ENCODE measurements at places on chromosomes 7 and 10.

DNA sequence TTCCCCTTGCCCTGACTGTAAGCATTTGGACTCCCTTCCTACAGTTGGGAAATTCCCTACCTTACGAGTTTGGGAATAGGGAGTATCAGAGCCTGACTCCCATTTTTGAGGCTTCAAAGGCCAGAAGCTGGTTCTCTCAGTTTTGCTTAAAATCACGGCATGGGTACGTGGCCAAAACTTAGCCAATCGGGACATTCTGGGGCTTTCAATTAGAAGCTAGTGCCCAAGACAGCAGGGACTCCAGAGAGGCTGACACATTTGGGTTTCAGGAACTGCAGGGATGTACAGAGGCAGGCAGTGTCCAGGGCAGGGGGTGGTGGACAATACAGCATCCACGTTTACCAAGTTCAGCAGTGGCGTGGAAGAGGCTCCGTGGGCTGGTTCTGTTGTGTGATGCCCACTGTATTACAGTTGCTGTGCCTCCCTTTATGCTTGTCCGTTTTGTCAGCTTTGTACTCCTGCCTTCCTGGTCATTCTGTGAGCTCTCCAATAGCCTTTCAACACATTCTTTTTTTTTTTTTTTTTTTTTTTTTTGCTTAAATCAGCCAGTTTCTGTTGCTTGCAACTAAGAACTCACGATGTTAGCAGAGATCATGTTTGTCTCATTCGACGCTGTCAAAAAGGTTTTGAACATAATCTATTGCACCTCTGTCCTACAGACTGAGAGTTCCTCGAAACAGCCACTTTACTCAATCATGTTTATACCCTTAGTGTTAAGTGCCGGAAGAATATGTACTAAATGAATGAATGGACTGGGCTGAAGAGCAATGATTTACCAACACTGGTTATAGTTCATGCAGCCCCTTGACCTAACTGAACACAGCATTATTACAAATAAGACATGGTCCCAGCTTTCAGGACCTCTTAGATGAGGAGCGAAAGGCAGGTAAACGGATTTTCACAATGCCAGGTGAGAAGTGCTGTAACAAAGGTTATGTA, 1.1 kb downstream of the GGCT start:
- DNase-seq, result no peak

DNA sequence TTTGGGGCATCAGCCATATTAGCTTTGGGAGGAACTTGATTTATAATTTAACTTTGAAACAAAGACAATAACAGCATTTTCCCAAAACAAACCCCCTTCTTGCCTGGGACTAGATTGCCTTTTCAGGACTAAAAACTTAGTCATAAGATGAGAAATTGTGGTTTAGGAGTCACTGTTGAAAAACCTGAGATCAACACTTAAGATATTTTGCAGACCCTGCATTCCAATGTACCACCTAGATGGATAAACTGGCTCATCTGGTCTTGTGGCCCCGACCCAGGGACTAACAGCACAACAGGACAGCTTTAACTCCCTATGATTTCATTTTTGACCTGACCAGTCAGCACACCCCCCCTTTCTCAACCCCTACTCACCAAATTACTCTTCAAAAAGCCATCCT, 1165.4 kb downstream of the XPNPEP1 start:
- no peak for DNase-seq

- no peak for DNase-seq
Observed at GRCh38 chr7:108311446-108312168, 144.6 kb downstream of the NRCAM start.

- peak; percentile 31 for DNase-seq
Observed at GRCh38 chr7:135512135-135512887, 2.4 kb upstream of the CNOT4 start.

DNA sequence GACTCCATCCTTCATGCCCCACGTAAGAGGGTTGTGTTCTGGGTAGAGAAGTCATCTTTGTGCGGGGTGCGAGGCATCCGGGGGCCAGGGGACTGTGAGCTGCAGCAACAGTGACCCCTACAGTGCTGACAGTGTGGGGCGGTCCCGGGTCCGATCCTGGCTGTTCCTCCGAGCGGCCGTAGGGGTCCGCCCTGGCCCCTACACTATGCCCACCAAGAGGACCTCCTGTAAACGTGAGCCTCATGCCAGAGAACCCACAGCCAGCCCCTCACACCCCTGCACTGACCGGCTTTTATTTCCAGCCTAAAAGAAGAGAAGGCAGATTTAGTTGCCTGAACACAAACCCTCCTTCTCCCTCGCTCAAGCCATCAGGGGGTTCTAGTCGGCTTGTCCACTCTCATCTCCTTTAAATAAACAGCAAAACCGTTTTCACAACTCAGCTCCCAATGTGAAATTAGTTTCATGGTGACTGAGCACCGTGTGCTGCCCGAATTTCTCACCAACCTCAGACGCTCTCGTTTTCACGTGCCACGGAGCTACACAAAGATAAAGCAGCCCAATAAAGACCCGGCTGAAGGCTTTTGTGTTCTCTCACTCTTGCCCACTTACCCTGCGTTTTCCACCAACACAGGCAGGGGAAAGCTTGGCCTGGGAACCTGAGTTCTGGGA, 588.6 kb downstream of the PTPRN2 start:
- DNase-seq, result no peak

GRCh38 chr10:84820120-84820519, 491.7 kb downstream of the CCSER2 start:
- no peak for DNase-seq

DNA sequence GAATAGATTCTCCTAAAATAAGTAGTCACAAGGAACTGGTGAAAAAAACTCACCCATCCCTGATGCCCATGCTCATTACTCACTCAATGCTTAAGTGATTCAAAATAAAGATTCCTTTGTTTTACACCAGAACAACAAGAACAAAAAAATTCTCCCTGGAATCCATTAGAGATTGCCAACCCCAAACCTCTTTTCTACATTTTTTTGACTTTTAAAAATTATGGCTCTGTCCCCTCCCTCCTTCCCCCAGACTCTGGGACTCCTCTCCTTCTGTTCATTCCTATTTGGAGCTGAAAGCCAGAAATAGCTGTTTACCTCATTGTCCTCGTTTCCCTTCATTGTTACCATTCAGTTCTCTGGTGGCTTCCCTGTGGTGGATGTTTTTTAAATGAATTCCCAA, 63.2 kb upstream of the FHIP2A start:
- DNase-seq, result no peak

DNA sequence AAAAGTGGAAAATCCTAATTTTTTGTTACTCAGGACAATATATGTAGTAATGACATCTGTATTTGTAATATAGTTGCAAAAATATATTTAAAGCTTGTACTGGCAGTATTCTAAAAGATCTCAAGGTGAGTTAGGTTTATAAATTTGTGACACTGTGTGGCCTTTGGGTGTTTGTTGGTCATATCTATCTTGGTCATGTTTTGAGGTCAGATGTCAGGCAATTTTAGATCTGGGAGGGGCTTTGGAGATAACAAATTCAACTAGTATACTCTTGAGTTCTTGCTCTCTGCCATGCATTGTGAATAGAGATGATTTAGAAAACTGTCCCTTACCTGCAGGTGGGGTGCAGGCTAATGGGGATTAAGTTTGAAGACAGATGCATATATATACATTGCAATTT, 3.1 kb downstream of the TBC1D12 start:
- no peak for DNase-seq

DNA sequence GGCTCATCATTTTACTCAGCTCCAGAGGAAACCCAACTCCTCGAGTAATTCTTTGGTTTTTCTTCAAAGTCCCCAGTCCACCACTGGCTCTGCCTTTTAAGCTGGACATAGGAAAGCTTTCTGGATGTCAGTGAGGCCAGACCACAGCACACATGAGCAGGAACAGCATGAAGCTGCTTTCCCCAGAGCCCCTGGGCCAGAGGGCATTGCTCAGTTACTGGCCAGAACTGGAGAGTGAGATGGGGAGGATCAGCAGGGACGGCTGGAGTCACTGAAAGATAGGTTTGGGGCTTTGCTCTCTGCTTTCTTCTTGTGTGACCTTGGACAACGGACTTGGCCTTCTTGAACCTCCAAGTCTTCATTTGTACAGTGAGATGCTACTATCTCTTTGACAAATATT, 43.1 kb downstream of the PARP12 start:
- DNase-seq, result no peak
